RPMI7951 (cell line): ENCODE measurements at places on chromosomes 4 and X. TPM values are rescaled to one million over a fixed set of nuclear protein-coding genes. Genes with fewer than 3 reads are reported as not detected.

The FAM133A gene
- 23.7 and 33.6 TPM in 2 replicates for total RNA-seq

The MAPK10 gene
- 14.5 and 15.0 TPM in 2 replicates for total RNA-seq

The SPANXA2 gene
- total RNA-seq: 16.3 and 75.6 TPM in 2 replicates

The DMD gene
- 2.0 and 2.1 TPM in 2 replicates for total RNA-seq

The AGTR2 gene
- not detected in 2 replicates for total RNA-seq

The YTHDC1 gene
- total RNA-seq: 23.2 and 25.4 TPM in 2 replicates

The HELT gene
- not detected in 2 replicates for total RNA-seq

The RAB33A gene
- total RNA-seq: 1.6 and 2.0 TPM in 2 replicates

The TCEAL2 gene
- total RNA-seq: not detected in 2 replicates

The CDKL5 gene
- 2.5 and 2.7 TPM in 2 replicates for total RNA-seq

The RHOXF2 gene
- total RNA-seq: 0.29 TPM in 1 of 2 replicates, not detected in the other

The NALF2 gene
- total RNA-seq: not detected in 2 replicates

The ZCCHC18 gene
- 0.20 TPM in 1 of 2 replicates, not detected in the other for total RNA-seq

The NPNT gene
- total RNA-seq: not detected in 2 replicates

The USP17L13 gene
- not detected in 2 replicates for total RNA-seq

The PABPC1L2A gene
- total RNA-seq: not detected in 2 replicates

The SCRG1 gene
- total RNA-seq: 0.10 and 0.12 TPM in 2 replicates

The SH2D1A gene
- total RNA-seq: not detected in 2 replicates

The UNC5C gene
- 0.48 TPM in 1 of 2 replicates, not detected in the other for total RNA-seq

The GYPE gene
- not detected in 2 replicates for total RNA-seq

The DMP1 gene
- total RNA-seq: not detected in 2 replicates

The PAGE4 gene
- not detected in 2 replicates for total RNA-seq

The NPY1R gene
- not detected in 2 replicates for total RNA-seq

The DIPK2B gene
- total RNA-seq: not detected in 2 replicates

The GPR119 gene
- not detected in 2 replicates for total RNA-seq

The VGLL1 gene
- total RNA-seq: not detected in 2 replicates

The CCNI gene
- total RNA-seq: 97.7 and 116 TPM in 2 replicates

The PAGE2 gene
- 7.4 and 9.3 TPM in 2 replicates for total RNA-seq

The TMEM128 gene
- 20.2 and 30.1 TPM in 2 replicates for total RNA-seq

The ZMAT1 gene
- total RNA-seq: not detected in 2 replicates

The BMX gene
- total RNA-seq: not detected in 2 replicates

The ETDB gene
- not detected in 2 replicates for total RNA-seq

The CENPC gene
- total RNA-seq: 15.0 and 17.5 TPM in 2 replicates

The HMX1 gene
- not detected in 2 replicates for total RNA-seq

The UCP1 gene
- total RNA-seq: not detected in 2 replicates

The INTS12 gene
- 19.4 and 22.2 TPM in 2 replicates for total RNA-seq

The INPP4B gene
- 11.7 and 14.1 TPM in 2 replicates for total RNA-seq

The GNRHR gene
- not detected in 2 replicates for total RNA-seq

The SPATA4 gene
- total RNA-seq: not detected in 2 replicates

The LRCH2 gene
- not detected in 2 replicates for total RNA-seq

The TEX13B gene
- 0.12 TPM in 1 of 2 replicates, not detected in the other for total RNA-seq

The CPLX1 gene
- total RNA-seq: not detected in 2 replicates

The ARMCX1 gene
- 25.3 and 28.8 TPM in 2 replicates for total RNA-seq

The ADH4 gene
- total RNA-seq: not detected in 2 replicates
